CD8-positive, alpha-beta memory T cell (primary cell): ENCODE measurements at places on chromosomes 11 and 22.

- DNase-seq: no peak
Observed at GRCh38 chr22:30441088-30441487, 15.5 kb downstream of the MTFP1 start.

DNA sequence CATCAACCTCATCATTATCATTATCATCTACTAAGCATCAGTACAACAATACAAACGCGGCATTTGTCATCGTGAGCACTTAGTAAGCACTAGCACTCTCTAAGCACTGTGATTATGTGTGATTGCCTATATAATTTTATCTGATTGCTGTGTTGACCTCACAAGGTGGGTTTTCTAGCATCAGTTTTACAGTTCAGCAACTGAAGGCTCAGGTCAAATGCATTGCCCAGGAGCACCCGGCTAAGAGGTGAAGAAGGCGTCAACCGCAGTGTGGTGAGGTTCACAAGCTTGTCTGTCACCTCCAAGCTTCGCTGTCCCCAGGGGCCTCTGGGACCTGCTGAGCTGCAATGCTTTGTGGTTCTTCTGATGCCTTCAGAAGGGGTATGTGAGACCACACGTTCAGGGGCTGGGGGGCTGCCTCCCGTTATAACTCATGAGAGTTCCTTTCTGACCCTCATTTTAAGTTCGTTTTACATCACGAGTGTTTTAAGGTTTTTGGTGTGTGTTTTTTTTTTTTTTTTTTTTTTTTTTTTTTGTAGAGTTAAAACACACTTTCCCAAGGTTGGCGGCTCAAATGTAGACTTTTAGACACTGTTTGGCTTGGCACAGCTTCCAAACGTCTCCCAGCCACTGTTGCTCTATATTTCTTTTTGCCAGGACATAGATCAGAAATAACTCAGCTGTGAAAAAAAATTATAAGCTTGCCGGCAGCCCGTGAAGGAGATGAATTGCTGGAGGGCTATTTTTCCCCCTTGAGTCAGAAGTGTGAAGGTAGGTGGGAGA, 33.8 kb upstream of the SCUBE1 start:
- DNase-seq: peak; percentile 64

DNA sequence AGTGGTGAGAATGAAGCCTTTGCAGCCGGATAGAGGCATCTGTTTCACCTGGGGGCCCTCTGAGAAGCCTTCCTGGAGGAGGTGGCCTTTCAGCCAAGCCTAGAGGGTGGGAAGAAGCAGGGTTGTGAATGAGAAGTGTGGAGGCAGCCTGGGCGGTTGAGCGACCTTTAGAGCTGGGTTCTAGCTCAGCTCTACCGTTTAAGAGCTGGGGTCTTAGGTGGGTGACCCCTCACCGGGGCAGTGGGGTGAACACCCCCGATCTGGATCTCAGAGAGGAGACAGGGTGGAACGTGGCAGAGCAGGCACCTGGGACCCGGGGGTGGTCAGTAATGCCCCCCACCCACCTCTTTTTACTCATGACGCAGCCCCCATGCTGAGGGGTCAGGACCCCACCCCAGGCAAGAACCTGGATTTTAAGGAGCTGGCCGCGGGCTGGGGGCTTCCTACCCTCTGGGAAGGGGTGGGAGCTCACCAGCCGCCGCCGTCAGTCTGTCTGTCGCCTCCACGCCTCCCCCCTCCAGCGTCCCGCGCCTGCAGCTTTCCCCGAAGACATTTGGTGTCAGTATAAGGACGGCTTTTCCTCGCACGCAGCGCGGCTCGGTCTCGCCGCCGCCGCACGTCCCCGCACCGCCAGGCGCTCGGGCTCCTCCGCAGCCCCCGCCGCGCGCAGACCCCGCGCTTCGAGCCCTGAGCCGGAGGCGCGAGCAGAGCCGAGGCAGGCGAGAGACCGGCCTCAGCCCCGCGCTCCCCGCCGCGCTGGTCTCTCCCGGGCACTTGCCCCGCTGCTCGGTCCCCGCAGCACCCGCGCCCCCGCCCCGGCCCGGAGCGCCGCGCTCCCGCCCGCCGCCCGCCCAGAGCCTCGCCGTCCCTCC, 13.3 kb upstream of the CACNA1I start:
- peak; percentile 47 for DNase-seq

DNA sequence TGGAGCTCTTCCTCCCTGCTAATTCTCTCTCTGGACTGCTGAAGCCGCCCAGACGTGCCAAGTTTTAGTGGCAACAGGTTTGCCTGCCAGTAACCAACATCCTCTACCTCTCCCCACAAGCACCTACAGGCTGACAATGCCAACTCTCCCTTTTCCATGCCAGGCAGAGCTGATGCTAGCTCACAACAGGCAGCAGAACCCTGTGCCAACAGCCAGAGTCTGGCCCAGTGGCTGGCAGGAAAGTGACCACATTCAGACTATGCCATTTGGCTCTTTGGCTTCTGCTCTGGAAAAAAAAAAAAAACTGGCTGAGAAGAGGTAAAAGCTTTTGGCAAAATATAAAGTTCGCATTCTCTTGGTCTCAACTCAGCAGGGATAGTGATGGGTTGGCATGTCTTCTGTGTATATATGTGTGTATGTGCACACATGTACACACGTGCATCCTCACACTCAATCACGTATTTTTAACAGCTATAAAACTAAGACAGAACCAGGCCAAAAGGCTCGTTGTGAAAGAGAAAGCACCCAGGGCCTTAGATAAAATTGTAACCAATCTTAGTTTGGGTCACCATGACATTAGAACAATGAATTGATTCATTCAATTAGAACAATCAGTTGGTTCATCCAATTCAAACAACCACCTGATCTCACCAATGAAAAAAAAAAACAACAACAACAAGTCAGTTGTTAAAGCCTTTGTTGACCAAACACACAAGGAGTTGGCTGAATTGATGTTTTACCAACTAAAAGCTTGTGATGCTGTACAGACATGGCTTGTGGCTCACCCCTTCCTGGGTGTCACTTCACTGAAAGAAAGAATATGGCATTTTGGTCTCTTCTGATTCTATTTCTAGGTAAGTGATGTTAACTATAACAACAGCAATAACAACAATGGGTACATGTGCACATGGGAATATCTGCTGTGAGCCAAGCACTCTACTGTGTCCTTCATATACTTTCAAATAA, 48.6 kb downstream of the TRIM29 start:
- DNase-seq: no peak

DNA sequence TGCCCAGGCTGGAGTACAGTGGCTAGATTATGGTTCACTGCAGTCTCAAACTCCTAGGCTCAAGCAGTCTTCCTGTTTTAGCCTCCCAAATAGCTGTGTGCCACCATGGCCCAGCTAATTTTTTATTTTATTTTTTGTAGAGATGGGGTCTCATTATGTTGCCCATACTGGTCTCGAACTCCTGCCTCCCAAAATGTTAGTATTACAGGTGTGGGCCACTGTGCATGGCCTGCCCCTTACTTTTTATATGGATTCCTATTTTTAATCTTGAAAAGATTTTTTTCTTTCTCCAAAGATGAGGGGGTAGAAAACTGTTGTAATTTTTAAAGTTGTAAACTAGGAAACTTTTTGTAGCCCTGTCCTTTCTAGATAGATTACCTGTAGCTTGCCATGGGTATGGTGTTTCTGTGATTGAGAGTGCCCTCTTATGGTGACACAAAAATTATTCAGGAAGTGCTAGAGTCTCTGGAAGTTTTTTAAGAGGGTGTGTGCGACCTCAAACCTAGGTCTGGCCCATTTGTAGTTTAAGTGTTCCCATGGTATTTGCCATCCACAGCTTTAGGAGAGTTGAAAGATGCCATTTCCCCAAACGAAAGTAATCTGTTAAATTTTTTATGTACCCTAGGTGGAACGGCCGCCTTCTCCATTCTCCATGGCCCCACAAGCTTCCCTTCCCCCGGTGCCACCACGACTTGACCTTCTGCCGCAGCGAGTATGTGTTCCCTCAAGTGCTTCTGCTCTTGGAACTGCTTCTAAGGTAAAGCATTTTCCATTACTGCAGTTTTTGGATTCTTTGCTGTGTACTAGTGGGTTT, 32.4 kb downstream of the MCAM start:
- DNase-seq: no peak
